ENCODE measurements at places on chromosomes 7 and 10. TPM values are rescaled to one million over a fixed set of nuclear protein-coding genes. Genes with fewer than 3 reads are reported as not detected.

BTRC gene
- total RNA-seq = 13.5 TPM

SLC16A12 gene
- total RNA-seq = not detected

DNA sequence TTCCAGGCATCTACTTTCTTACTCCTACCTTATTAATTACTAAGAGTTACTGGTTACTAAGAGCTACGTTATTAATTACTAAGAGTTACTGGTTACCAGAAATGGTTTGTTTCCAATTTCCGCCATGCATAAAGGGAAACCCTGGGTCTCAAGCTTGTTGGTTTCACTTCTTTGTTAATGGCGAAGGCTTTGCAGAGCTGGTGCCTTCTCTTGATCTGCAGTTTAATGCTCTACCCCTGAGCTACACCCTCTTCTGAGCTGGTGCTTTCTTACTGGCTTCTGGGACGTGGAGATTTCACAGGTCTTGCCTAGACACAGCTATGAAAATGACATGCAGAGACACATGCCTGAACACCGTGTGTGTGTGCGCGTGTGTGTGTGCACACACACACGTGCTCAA lies 560 bp downstream of the CPA4 start:
- DNase-seq = no peak
- H3K36me3 ChIP-seq = no peaks in the 10 kb centered on the region
- no peak overlapping the region for H3K27ac ChIP-seq
- no peaks in the 10 kb centered on the region for H3K27me3 ChIP-seq
- H3K4me3 ChIP-seq = no peak overlapping the region
- H3K4me1 ChIP-seq = no peaks in the 10 kb centered on the region

EPHB6 gene
- total RNA-seq = 2.3 TPM

DNA sequence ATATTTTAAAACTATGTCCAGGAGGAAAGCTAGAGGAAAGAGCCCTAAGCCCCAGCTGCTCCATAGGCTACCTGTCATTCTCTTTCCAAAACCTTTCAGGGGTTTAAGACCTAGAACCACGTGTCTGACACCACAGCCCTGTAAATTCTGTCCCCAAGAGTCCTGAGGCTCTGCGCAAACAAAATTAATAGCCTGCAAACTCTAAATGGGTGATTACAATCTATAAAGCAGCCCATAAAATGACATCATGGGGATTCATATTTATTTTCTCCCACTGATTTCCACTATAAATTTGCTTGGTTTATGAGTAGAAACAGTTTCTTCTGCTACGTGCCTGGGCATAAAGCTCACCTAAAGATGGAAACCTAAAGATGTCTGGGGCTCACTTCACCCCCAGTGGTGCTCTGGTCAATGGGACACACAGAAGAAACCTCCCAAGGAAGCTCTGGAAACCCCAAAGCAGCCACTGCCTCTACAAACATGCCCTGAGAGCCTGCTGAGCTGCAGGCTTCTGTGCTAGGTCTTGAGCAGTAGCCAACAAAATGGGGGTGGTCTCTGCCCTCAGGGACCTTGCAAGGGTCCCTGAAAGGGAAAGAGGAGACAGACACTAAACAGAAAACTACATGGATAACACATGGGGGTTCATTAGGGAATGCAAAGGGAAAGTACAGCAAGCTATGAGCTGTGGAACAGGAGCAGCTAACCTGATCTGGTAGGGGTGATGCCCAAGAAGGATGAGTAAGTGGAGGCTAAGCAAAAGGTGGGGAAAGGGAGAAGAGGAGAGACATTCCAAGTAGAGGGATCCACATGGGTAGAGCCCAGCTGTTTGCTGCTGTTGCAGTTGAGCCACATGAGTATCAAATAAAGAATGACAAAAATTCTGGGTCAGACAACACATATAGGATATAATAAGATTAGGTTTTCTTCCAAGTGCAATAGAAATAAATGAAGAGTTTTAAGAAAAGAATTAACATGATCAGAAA lies 331.7 kb downstream of the KCNMA1 start:
- H3K36me3 ChIP-seq = no peaks in the 10 kb centered on the region
- no peaks in the 10 kb centered on the region for H3K4me1 ChIP-seq
- H3K27ac ChIP-seq = no peak overlapping the region
